ENCODE measurements at places on chromosomes 7 and 10. TPM values are rescaled to one million over a fixed set of nuclear protein-coding genes. Genes with fewer than 3 reads are reported as not detected.

DRGX gene
- total RNA-seq: 0.10 TPM

PAX4 gene
- not detected for total RNA-seq

CPA2 gene
- total RNA-seq: 1.6 TPM

IKZF1 gene
- total RNA-seq: not detected

CASP2 gene
- 4.7 TPM for total RNA-seq

SAMD9L gene
- 3.8 TPM for total RNA-seq

HUS1 gene
- 3.1 TPM for total RNA-seq

GDF2 gene
- total RNA-seq: not detected

PLPP4 gene
- 13.4 TPM for total RNA-seq

MYPN gene
- total RNA-seq: 31.3 TPM

SPDYE18 gene
- total RNA-seq: not detected

RASA4B gene
- total RNA-seq: 0.12 TPM

CDHR1 gene
- not detected for total RNA-seq

NSUN5 gene
- total RNA-seq: 29.4 TPM

THSD7A gene
- total RNA-seq: not detected

LBX1 gene
- 2.0 TPM for total RNA-seq

TYW1 gene
- total RNA-seq: 6.8 TPM

GSTK1 gene
- 47.3 TPM for total RNA-seq

All from MG63 (cell line).